ENCODE measurements at places on chromosomes 7 and 10.

- DNase-seq: no peak
These were observed 108.4 kb upstream of the SAMD8 start for GRCh38 chr10:75002967-75003594.

DNA sequence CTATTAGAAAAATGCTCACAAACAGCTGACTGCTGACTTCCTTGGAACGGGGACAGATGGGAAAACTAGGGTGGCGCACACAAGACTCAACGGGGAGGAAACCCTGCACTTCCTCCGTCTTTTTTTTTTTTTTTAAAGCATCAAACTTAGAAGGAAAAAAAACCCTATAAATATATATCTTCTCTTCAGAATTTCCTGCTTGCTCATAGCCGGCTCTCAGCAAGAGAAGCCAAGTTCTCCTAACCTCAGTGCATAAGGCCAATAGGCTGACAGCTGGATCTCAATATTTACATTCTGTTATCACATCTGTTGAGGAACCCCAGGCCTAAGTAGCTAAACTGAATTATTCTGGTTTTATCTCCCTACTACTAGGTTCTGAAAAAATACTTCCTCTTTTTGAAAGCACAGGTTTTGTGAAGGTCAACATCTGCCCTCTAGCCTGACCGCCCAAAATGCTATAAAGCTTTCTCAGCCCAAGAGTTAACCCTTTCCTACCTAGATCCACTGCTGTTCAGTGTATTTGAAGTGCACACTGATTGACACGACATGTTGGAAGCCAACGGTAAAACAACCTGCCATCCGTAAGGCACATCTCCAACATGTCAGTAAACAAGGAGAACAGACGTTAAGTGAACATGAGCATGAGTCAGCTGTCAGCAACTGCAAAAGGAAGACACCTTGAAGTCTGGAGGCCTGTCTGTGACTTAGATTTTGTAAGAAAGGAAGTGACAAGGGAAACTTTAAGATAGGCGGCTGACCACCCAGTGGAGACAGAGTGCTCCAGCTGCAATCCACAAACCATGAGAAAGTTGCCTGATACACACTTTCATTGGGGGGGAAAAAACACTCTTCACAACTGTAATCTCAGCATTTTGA lies 83.8 kb downstream of the EBLN1 start:
- no peak for DNase-seq

- DNase-seq: no peak
These were observed 520 bp downstream of the MOSPD3 start for GRCh38 chr7:100612730-100613390.

DNA sequence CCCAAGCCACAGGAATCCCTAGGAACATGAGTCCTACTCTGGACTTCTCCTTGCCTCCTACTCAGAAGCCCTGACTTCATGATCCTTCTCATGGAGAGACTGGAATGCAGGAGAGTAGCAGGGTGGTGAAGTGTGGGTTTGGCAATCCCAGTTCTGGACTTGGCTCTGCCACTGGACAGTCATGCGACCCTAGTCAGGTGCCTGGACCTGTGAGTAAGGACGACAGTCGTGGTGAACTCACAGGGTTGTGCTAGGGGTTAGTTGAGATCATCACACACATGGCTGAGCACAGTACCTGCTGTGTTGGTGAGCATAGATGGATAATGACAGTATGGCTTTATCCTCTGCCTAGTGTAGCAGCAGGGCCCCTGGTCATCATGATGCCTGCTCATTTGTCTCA lies 117.9 kb downstream of the LRRC18 start:
- DNase-seq: no peak

- no peak for DNase-seq
These were observed 15.8 kb downstream of the MACC1 start for GRCh38 chr7:20201380-20201779.

GRCh38 chr10:121559326-121560026 lies 38.8 kb downstream of the FGFR2 start:
- DNase-seq: no peak

- DNase-seq: no peak
These were observed 12.4 kb upstream of the PRLHR start for GRCh38 chr10:118607768-118608354.

DNA sequence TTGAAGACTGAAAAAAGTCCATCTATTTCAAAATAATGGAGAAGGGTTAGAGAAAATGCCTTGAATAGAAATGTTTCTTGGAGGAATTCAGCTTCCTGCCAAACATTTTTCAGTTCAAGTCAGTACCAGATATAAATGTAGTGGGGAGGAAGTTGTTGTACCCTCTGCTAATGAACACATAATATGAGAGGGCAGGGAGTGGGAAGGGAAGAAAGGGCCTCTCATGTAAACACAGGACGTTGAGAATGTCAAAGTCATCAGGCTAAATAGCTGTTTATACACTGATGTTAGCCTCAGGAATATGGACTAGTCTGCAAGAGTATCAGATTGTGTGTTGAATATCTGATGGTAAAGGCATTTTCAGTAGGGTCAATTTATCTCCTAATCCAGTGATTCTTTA lies 37.0 kb downstream of the GPR37 start:
- DNase-seq: no peak

Measured in stimulated activated CD4-positive, alpha-beta T cell treated with anti-CD3 and anti-CD28 coated beads, Interleukin-15, amount 100 ng/mL, for 1 hour (primary cell).